ENCODE measurements at places on chromosomes 7 and 10.

DNA sequence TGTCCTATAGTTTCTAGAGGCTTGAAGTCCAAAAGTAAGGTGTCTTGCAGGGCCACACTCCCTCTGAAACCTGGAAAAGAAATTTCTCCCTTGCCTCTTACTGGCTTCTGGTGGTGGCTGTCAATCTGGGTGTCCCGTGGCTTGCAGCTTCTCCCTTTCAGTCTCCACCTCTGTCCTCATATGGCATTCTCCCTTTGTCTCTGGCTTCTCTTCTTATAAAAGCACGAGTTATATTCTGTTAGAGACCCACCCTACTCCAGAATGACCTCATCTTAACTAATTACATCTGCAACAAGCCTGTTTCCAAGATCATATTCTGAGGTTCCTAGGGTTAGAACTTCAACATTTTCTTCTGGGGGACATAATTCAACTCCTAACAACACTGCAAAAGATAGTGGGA lies 3.4 kb upstream of the GLI3 start:
- no peak for DNase-seq

DNA sequence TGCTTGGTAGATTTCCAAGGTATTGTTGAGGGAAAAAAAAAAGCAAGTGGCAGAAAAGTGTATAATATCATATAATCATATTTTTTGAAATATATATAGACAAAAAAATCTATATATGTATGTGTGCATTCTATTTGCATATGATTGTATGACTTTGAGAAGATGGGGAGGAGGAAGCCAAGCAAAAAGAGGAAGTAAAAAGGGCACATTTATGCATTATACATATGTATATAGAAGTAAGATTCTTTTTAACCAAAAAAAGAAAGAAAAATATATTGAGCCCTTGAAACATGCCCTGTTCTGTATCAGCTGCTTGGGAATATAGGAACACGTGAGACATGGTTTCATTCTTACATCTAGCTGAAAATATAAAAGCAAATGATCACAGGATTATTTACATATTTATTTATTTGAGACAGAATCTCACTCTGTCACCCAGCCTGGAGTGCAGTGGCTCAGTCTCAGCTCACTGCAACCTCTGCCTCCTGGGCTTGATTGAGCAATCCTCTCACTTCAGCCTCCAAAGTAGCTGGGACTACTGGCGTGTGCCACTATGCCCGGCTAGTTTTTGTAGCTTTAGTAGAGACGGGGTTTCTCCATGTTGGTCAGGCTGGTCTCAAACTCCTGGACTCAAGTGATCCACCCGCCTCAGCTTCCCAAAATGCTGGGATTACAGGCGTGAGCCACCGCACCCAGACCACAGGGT lies 18.0 kb upstream of the SLF2 start:
- DNase-seq: no peak

GRCh38 chr7:153590136-153590535 lies 462.1 kb upstream of the DPP6 start:
- no peak for DNase-seq

GRCh38 chr7:20218279-20218678 lies 1.1 kb upstream of the MACC1 start:
- DNase-seq: no peak

DNA sequence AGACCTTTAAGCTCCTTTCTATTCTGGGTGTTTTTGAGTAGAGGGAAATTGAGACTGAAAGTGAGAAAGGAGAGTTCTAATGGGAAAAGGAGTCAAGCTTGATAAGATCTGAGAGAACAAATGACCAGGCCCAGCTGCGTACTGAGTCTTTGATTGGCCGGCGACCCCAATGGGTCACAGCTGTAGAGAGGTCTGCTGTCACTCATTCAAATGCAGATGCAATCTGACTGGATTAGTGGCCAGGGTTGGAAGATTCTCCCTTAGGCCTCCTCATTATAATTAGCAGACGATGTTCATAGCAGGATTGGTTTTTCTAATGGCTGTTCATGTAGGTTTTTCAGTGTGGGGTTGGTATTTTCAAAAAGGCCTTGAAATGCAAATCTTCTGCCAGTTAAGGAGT lies 127.2 kb upstream of the SLC25A13 start:
- DNase-seq: no peak

GRCh38 chr10:132382231-132382922 lies 14.6 kb upstream of the PWWP2B start:
- DNase-seq: no peak

- DNase-seq: no peak
Observed at GRCh38 chr10:62106929-62107519, 161.6 kb downstream of the RTKN2 start.

- DNase-seq: no peak
Observed at GRCh38 chr10:30928742-30929141, 102.9 kb downstream of the ZNF438 start.

DNA sequence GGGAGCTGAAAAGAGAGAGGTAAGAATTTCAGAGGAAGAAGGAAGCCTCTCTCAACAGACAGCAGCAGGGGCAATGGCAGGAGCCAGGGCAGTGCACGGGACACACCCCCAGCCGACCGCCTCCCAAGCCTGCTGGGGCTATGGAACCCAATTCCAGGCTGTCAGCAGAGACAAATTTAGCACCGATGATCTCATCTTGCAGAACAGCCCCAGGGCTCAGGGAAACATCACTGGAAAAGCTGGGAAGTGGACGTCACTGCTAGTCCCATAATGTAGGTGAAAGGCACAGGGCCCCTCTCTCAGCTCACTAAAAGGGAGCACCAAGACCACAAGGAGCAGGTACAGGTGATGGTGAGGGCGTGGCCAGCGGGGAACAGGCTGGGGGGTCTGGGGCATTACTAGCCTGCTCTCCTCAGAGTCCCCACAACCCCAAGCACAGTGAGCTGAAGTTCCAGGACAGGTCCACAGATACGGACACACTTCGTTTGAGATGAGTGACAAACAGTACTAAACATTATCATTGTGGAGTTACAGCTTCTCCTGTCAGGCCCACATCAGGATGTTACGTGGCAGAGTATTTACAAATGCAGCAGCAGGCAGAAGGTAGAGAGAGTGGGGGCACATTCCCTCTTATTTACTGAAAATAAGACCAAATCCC lies 103.7 kb downstream of the PLXNA4 start:
- no peak for DNase-seq

DNA sequence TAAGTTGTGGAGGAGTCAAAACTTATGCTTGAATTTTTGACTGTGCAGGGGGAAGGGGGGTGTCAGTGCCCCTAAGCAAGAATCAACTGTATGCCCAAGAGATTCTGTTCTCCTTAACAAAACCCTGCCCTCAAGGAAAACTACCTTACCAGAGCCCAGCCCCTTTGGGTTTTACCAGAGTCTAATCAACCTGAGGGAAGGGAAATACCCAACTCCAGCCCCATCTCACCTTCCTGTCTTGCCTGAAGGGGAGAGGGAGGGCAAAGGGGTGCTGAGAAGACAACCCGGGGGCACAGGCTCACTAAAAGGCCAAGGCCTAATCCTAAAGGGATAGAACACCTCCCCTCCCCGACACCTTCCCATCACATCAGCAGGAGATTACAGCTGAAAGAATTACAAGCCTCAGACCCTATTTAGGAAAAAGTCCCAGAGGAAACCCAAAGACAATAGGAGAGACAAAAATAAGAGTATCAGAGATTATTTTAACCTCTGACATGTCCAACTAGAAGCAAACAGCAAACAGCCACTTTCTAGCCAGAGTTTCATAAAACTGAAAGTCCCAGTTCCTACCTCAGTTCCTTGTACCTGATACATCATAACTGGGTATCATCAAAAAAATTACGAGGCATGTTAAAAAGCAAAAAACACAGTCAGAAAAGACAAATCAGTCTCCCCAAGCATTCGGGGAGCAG lies 26.8 kb upstream of the C7orf33 start:
- no peak for DNase-seq

DNA sequence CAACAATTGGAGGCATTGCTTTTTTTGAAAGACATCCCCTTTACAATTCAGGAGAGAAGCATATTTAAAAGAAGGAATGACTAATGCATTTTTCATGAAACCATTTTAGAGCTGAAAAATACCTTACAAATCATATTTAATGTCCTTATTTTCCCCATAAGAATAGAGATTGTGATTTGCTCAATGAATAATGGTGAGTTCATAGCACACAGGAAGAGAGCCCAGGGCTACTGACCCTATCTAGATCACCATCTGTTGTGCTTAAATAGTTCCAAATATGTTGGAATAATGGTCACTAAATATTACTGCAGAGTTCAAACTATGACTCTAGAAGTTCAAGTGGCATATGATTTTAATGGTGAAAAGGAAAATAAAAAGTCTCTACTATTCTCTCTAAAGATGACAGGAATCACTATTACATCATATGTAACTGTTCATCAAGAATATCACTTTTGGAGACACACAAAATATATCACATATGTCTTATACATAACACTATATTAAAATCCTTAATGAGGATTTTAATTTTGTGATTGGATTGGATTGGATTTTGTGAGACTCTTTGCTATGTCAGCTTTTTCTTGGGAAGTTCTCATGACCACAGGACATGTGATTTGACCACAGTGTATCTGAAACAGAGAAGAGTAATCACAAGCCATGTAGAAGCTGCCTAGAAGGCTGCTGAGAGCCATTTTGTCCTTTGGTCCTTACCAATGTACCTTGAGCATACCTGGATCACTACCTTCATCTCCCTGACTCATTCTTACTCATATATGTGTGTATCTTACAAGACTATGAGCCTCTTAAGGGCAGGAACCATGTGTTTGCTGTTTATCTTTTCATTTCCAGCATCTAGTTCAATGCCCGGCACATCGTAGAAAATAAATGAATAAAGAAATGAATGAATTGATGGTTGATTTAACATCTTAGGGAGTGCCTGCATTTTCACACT lies 26.4 kb downstream of the SLC16A9 start:
- no peak for DNase-seq

DNA sequence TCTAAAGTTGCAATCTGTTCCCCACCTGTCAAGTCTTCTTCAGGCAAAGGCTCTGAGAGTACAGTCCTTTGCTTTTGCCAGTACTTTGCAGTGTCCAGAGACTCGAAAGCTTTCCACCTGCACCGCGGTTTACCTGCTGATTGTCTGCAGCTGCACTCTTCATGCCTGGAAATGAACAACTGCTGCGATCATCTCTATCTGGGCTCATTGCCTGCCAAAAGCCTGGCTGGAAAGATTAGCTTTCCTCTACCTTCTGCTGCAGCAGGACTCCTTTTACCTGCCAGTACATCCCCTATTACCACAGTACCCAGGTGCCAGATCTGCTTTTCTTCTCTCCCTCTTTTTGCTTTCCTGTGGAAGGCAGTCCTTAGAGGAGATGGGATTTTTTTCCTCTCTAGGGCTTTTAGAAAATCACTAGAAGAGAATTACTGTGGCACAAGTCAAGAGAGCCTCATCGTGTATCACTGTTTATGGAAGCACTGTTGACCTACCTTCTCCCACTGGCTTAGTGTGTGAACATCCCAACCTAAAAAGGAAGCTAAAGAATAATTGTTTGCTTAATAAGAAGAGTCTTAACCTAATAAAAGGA lies 2.2 kb downstream of the STRIP2 start:
- no peak for DNase-seq

- no peak for DNase-seq
Observed at GRCh38 chr7:94588075-94588474, 67.9 kb downstream of the SGCE start.

- peak; percentile 75 for DNase-seq
Observed at GRCh38 chr10:8054494-8055407, at the start of gene GATA3. GATA3 (plus strand) TSS chr10:8054688; CDS start chr10:8055656, 968 bp downstream.

DNA sequence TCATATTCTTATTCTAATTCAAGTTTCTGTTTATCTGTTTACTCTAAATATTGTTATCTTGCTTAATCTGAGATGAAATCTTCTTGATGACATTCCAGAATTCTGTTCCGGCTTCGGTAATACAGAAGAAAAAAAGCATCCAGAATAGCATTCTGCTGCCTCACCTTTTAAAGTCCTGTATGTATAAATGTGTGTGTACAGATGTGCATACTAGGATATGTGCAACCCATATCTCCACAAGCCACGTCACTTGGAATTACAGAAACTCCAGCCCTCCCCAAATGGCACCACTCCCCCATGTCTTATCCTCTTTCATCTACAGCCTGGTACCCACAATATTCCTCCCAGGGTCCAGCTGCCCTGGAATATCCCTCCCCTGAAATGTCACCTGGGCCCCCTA lies 27.9 kb upstream of the USP6NL start:
- DNase-seq: no peak

DNA sequence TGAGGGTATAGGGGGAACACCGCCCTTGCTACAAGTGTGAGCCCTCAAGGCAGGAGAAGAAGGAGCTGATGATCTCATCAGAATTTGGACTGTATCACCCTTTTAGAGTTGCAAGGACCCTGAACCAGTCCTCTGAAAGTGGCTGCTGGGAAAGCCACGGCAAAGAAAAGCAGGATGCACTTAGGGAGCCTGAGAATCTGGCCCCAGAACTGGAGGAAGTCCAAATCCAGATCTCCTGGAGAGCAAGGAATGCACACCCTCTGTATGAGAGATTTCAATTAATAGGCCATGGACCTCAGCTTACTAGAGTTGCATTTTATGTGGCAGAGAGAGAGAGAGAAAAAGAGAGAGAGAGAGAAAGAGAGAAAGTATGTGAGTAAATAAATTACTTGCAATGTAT lies 662.9 kb downstream of the CCSER2 start:
- no peak for DNase-seq

DNA sequence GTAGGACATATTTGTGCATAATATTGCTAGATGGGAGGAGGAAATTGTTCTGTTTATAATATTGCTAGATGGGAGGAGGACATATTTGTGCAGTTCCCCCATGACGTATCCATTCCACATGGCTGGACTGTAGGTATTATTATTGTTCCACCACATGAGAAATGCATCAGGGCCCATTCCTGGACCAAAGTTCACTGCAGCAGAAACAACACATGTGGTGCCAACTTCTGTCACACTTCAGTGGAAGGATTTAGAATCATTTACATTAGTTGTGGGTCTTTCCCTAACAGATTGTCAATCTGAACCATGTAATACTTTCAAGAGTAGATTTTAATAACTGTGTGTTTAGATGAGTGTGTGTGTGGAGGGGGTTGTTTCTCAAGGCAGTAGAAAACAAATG lies 32.7 kb upstream of the MACC1 start:
- no peak for DNase-seq

DNA sequence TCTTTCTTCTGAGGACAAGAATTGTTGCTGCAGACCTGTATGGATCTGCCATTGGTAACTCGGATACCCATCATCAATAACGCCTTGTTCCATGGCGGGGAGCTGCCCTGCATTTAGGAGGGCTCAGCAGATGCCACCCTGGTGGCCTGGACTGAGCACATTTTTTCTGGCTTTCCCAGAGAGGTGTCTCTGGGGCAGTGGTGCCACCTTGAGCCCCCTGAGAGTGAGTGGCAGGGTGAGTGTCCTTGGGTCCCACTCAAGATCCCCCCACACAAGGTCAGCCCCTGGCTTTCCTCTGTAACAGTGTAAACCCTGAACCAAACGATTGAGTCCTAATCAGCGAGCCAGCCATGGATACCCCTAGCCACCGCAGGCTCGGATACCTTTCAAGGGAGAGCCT lies 258.6 kb downstream of the GLRX3 start:
- no peak for DNase-seq

GRCh38 chr7:38318803-38319416 lies 45.5 kb upstream of the TARP start:
- no peak for DNase-seq

All from stimulated activated CD4-positive, alpha-beta T cell treated with anti-CD3 and anti-CD28 coated beads, Interleukin-12 subunit alpha, Interleukin-12 subunit beta, amount 100 ng/mL, for 24 hours (primary cell).